Putamen (tissue), 1 donor: ENCODE measurements at places on chromosomes 4 and X.

GRCh38 chr4:125849869-125850268, 535.1 kb downstream of the FAT4 start:
- no peak for DNase-seq

- DNase-seq: no peak
Measured at GRCh38 chr4:106548446-106549044, 180.0 kb upstream of the GIMD1 start.

DNA sequence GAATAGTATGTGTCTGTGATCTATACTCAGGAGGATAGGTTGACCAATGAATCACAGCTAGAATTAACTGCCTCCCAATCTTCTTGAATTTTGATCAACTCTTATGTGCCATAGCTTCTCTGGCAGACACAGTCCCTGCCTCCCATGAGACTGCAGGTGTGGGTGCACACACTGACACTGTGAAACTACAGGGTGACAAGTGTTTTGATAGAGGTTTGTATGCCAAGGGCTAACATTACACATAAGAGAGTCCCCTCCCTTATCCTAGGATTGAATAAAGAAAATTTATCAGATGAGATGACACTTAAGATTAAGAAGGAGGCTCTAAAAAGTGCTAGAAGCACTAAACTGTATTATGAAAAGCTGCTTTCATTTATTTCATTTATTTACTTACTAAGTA, 218.4 kb upstream of the BMP3 start:
- DNase-seq: no peak

GRCh38 chrX:39331082-39331704, 529.9 kb downstream of the MID1IP1 start:
- no peak for DNase-seq

DNA sequence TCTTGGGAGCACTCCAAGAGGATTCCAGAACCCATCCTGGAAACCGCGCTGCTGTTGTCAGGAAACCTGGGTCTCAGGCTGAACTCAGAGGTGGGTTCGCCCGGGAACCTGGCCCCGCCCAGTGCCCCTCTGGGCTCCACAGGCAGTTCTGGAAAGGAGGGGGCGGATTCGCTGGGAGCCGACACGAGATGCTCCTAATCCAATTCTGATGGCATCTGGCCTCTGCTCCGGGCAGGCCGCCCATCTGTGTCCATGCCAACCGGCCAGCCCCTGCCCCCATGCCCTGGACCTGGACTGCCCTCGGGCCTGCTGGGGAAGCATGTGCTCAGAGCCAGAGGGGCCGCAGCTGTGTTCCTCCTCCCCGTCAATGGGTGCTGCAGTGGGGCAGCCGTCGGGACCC, 21.0 kb downstream of the ATP2B3 start:
- no peak for DNase-seq

DNA sequence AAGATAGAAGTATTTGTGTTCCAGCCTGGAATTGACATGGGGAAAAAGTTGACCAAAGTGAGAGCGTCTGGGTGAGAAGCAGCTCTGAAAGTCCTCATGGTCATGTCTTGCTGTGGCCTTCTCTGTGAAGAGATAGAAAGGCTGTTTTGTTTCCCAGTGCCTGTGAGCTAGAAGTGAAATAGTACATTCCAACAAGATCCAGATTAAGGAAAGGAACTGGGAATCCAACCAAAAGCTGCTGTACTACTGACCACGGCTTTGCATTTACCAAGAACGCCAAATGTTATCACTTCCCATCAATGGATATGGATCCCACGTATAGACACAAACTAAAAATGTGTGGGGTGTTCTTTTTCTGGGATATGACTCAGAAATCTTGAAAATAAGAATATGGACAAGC, 51.2 kb downstream of the TENM3 start:
- DNase-seq: no peak
